T-helper 2 cell (primary cell): ENCODE measurements at places on chromosomes 4 and X.

DNA sequence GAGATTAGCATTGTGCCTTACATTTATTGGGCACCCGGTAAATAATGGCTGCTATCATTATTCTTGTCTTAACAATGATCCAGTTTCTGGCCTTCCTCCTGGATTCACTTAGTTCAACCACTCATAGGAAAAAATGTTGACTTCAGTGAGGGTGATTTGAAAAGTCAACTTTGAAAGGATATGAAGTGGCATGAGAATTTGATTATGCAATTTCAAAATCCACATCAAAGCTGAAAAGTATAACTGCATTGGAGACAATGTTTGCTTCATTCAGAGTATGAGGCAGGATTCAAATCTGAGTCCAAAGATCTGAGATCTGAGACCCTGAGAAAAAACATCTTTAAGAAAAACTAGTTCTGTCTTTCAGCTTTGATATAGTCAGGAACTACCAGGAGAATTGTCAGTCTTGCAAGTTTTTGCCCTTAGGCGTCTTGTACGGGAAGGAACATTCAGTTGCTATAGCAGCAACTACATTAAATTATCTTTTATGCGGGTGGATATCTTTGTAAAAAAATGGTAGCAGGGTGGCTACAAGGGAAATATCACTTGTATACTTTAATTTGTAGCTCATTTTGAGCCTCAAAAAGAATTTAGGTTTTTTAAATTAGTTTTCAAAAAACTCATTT lies 587.5 kb upstream of the LCORL start:
- no peak for DNase-seq

DNA sequence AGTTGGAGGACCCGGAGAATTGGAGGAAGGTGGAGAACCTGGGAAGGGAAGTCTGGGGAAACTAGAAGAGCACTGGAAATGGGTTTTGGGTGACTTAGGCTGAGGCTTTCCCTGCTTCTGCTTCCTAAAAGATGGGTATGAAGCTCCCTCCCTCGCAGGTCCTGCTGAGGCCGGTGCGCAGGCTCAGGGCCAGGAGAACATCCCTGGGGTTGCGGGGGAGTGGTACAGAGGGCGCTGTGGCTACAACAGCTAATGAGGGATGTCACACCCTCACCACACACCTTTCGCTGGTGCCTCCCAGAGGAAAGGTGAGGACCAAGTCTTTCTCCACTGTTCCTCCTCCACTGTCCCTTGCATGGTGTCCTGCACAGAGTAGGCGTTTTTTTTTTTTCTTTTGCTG lies 15.8 kb downstream of the APLN start:
- DNase-seq: no peak

- DNase-seq: no peak
Measured at GRCh38 chr4:117434424-117434823, 349.0 kb upstream of the TRAM1L1 start.

DNA sequence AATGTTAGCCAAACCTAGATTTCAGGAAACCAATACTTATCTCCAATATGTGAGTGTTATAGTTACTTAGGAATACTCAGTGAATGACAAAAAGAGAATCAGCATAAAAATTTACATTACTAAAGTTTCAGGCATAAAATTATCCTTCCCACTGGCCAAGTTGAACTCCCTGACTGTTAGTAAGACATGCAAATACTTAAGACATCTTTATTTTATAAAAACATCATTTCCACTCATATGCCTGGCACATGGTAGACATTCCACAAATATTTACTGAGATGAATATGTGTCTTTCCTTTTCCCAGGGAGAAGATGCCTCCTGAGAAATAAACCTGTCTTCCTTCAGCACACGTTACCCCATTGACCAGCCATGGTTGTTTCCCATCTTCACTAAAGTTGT lies 7.3 kb downstream of the VEGFD start:
- no peak for DNase-seq

DNA sequence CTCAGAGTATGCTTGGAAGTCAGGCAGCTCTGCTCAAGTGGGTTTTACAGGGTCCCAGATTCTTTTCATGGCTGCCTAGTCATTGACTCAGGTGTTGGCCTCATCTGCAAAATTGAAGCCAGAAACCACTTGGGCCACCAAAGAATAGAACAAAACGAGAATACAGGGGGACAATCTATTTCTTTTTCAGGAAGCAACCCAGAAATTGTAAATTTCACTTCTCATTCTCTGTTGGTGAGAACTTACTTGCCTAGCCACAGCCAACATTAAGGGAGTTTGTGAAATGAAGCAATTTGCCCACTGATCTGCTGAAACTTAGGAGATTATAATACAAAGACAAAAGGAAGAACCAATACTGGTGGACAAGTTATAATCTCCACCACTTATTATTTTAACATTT lies 8.6 kb upstream of the TKTL2 start:
- DNase-seq: no peak

- DNase-seq: no peak
Measured at GRCh38 chrX:253451-254297, 27.5 kb upstream of the PLCXD1 start.

GRCh38 chrX:1475481-1475880 lies 22.8 kb upstream of the ASMTL start:
- no peak for DNase-seq

GRCh38 chr4:56055027-56055977 lies 106.6 kb downstream of the CEP135 start:
- no peak for DNase-seq

GRCh38 chr4:105683038-105683437 lies 25.5 kb downstream of the INTS12 start:
- no peak for DNase-seq

DNA sequence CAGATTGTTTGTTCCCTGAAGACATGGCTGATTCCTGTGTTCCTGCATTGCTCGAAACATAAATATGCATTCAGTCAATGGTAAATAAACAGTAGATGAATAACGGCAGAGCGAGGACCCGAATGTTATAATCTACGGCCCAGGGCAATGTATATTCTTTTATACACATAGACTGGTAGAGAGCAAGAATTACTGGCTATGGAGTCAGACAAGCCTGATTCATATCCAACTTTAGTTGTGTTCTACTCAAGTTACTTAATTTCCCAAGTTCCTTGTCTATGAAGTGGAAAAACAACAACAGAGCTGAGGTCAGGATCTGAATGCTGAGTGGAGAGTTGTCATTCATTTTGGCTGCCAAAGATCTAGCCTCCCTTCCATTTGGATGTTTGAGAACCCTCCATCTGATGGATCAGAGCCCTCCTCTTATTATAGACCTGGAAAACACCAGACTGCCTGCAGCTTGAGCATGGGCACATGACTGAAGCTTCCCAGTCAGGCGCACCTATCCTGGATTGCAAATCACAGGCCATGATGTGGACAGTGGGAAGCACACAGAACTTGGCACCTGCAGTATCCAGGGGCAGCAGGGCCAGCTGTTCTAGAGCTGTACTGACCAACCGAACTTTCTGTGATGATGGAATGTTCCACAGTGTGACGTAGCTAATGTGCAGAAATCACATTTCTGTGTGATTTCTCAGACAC lies 80.1 kb downstream of the FAM184B start:
- no peak for DNase-seq

GRCh38 chr4:96166806-96167205 lies 326.9 kb downstream of the PDHA2 start:
- DNase-seq: no peak

GRCh38 chr4:25489253-25489797 lies 112.3 kb downstream of the ANAPC4 start:
- no peak for DNase-seq

DNA sequence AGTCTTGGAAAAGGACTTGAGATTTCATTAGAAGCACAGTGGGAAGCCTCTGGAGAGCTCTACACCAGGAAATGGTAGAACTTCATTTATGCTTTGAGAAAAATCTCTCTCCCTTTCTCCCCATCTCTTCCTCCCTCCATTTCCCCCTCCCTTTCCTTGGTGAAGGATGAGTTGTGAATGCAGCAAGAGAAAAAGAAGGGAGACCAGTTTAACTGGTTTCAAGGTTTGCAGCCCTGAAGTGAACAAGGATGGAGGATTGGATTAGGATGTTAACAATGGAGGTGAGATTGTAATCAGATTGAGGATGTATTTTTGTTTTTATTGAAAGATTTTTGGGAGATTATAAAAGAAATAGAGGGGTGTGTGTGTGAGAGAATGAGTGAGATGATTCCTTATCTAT lies 99.5 kb downstream of the ANK2 start:
- no peak for DNase-seq

GRCh38 chr4:184375027-184375426 lies 99.3 kb downstream of the IRF2 start:
- no peak for DNase-seq

DNA sequence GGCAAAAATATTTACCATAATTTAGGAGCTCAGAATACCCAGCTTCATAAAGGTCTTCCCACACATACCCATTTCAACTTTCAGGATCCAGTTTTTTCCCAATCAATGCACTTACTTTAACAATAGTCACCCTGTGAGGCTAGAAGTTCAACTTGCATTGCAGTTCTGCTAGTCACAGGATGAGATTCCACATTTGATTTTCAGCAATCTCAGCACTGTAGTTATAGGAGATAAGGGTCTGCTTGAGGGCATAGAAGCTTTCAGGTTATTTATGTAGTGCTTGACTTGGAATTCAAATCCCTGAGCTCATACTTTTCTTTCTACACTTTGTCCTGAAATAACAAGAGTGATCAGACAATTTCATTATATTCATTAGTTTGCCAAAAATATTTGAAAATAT lies 78.3 kb upstream of the IL2 start:
- no peak for DNase-seq

GRCh38 chrX:55787727-55788126 lies 70.2 kb downstream of the RRAGB start:
- DNase-seq: no peak

GRCh38 chrX:70439016-70439415 lies 5.6 kb upstream of the DLG3 start:
- peak; percentile 37 for DNase-seq

- DNase-seq: no peak
Measured at GRCh38 chr4:146981651-146982050, 36.0 kb upstream of the TTC29 start.

DNA sequence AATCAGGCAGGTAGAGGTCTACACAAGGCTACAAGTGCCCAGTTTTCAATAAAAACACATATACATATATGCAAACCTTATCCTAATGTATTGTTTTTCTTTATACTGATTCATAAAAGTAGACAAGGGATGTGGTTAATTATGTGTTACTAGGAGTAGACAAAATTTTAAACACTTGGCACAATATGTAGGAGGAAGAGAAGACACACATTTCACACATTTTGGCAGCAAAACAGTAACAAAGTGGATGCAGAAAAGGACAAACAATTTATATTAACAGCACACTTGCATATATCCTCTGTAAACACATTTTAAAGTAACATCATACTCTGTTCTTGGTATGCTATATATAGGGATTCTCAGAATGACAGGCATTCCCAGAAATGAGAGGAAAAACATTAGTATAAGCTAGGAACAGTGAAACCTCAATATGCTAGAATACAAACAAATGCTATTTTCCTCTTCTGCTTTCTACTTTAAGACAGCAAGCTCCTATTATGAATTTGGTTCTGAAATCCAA lies 63.8 kb downstream of the GPRIN3 start:
- DNase-seq: no peak

- no peak for DNase-seq
Measured at GRCh38 chr4:88573995-88574394, 18.3 kb upstream of the HERC3 start.

GRCh38 chr4:47913861-47914219 lies 543 bp downstream of the NFXL1 start:
- no peak for DNase-seq

DNA sequence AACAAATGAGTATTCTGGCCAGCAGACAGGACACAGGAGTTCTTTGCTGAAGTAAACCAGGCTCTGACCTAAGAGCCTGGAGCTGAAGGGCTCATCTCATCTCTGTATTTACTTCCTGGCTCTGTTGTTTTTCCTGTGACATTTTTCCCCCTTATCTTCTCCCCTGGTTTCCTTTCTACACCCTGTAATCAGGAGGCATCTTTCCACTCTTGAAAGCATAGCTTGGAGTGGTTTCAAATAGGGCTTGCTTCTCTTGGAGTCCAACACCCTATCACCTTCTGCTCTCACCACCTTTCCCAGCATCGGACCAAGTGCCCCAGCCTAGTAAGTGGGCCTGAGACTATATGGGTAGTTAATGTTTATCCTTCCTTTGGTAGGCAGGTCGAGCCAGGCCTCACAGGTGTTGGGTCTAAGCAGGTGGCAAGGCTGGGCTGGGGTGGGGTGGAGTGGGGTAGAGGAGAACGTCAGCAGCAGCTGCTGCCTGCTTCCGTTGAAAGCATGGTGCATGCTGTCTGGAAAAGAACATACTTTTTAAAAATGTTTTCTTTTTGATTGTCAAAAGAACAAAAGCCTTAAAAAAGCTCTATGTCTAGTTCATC lies 1.2 kb downstream of the DRP2 start:
- no peak for DNase-seq

DNA sequence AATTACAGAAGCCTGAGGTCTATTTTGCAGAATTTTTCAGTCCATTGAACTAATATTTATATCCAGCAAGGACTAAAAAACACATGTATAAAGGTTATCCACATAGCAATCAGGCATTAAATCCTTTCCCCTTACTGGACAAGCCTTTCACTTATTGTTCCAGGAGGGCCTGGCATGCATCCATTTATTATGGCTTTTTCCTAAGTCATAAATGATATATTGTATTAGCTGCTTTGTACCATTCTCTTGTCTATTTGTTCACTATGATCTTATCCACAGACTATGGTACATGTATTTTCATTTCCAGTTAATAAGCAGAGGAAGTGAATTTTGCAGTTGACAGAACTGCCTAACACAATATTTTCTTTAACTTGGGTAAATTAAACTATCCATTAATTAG lies 105.4 kb upstream of the ANK2 start:
- DNase-seq: no peak

- no peak for DNase-seq
Measured at GRCh38 chr4:151905197-151905596, 144.4 kb upstream of the GATB start.

DNA sequence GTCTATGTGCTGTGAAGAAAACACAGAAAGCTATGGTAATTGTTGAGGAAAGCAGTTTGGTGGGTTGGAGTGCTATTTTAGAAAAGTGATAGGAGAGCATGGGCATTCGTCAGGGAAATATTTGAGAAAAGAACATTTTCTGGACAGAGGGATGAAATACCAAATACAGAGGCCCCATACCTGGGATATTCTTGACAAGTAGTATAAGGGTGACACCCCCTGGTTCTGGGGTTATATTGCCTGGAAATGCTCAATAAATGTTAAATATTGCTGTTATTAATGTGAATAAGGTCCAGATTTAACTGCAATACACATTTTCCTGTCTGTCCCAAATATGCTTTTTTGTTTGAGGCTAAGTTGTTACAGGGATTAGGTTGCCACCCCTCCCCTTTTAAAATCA lies 42.9 kb downstream of the WWC2 start:
- DNase-seq: no peak

GRCh38 chr4:122674371-122674770 lies 53.5 kb upstream of the IL21 start:
- DNase-seq: no peak

- no peak for DNase-seq
Measured at GRCh38 chrX:114583646-114584374, at the start of gene HTR2C. TSS of gene HTR2C (plus strand) at chrX:114584086. CDS start at chrX:114726937, 142,851 bp downstream.

- DNase-seq: no peak
Measured at GRCh38 chr4:137390707-137391106, 141.6 kb downstream of the PCDH18 start.
